ENCODE measurements at places on chromosomes 3 and 15.
A peak's percentile ranks its signal among the peaks of the same experiment; 100 is the strongest.

GRCh38 chr3:50241163-50241562 lies 5.2 kb downstream of the GNAI2 start:
- no peak for DNase-seq

GRCh38 chr15:42650208-42651066 lies 75.0 kb downstream of the STARD9 start:
- peak; percentile 27 for DNase-seq

DNA sequence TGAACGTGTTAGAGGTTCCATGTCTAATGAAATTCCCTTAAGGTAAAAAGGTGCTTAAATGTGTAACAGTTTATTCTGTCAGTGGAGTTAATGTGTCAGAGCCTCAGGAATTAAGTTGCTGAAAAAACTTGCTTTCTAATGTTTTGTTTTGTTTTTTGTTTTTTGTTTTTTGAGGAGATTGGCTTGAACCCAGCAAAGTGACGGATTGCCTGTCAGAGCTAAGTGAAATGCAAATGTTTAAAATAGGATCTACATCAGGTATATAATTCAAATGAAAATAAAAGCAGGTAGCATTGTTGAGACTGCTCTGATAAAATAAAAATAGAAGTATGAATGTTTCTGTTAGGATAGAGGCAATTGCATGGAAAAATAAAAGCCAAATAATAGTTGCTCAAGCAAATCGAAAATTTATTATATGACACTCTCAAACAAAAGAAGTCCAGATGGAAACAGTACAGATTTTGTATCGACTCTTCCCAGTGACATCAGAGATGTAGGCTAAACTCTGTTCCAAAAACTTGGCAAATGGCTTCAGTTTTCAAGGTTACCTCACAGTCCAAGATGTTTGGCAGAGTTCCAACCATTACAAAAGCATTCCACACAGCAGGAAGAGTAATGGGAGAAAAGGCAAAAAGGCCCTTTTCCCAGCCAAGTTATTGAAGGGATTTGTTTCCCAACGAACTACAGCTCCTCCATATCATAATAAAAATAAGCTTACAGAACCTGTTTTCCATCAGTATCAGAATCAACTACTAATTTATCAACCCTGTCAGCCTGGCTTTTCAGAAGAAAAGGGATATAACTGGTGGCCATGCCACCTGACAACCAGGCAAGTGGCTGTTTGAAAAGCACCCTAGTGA lies 291.0 kb downstream of the TBL1XR1 start:
- no peak for DNase-seq

DNA sequence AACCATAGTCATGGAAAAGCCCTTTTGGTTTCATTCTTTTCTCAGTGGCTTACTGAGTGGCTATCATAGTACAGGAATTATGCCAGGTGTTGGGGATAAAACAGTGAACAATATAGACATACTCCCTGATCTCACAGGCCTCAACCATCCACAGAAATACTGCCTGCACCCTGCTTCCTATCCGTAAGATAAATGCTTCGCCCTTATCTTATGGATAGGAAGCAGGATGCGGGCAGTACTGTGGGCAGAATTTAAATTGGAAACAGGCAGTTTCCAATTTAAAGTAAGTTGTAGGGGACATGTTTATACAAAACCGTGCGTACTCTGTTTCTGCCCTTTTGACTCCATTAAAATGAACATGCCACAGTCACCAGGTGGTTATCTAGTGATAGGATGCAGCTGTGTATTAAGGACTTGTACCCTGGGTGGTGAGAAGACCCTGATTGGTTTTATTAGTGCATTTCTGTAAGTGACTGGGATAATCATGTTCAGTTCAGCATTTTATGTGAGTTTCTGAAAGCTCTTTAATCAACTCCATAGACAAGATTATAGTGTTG lies 141.8 kb upstream of the BHLHE40 start:
- DNase-seq, result no peak

DNA sequence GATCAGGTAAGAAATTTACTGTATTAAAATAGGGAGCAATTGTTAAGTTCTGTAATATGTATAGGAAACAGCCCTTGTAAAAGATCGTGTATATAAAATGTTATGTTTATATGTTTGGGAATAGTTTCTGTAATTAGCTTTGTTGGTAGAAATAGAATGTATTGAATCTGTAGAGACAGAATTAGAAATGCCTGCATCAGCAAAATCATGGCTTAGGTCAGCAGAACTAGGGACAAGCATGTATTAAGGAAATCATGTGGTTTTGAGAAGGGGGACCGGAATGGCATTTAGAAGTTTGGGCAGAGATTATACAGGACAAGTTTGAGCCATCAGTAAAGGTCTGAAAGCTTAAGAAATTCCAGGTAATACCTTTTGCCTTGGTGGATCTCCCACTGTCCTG lies 177.9 kb downstream of the ERC2 start:
- no peak for DNase-seq

DNA sequence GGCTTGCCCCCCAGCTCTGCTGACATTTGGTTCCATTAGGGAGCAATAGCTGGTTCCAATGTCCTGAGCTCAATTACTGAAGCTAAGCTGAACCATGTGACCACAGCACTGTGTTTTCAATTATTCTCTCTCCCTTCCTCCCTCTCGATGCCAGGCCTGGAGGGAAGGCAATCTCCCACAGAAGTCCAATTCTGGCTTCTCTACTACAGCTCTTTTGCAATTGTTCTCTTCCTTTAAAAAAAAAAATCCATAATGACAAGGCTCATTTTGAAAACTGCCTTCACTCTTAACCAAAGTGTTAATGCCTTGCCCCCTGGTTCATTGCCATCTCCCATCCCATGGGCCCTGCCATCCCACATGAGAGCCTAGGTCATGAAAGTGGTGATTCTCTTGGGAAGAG lies 24.8 kb downstream of the IL16 start:
- DNase-seq, result no peak

GRCh38 chr3:45712434-45713110 lies 23.4 kb downstream of the SACM1L start:
- DNase-seq, result no peak
